ENCODE measurements at places on chromosomes 16 and 17.

DNA sequence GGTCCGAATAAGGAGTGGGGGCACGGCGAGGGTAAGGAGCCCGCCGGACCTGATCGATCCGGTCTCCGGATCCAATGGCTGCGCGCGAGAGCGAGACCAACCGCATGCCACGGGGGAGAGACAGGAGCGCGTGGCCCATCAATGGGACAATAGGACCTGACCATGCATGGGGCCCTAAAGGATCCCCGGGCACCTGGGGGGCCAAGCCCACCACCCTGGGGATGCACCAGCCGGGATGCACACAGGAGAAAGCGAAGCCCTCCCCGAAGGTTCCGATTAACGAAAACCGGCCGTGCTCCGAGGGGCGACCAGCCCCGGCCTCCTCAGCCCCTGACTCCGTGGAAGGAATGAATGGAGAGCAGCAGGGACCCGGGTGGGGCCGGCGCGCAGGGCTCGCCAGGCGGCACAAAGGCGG, 525 bp downstream of the JPT1 start:
- peak; percentile 36 for DNase-seq

DNA sequence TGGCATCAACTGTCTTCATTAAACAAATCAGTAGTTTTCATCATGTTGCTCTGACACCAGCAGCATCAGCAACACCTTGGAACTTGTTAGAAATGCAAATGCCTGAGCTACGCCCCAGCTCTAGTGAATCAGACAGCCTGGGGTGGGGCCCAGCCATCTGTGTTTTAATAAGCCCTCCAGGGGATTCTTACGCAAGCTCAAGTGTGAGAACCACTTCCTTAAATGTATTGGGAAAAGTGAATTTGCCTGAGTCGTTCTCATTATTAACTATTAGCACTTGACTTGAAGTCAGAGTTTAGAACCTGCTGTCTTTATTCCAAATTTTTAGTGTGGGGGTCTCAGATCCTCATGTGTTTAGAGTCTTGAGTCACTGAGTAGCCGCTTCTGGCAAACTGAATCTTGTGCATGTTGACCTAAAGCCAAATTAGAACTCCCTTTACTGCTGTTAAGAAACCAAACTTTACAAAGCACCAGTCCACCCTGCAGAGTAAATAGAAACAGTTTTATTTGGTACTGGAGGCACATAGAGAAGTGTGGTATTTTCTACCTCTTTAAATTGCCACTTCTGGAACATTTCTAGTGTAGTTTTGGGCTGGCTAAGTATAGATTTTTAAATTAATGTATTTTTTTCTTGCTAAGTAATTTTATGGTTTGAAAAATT, 137.4 kb upstream of the COX10 start:
- DNase-seq: no peak

GRCh38 chr16:24984903-24985675, 30.1 kb downstream of the ARHGAP17 start:
- no peak for DNase-seq

DNA sequence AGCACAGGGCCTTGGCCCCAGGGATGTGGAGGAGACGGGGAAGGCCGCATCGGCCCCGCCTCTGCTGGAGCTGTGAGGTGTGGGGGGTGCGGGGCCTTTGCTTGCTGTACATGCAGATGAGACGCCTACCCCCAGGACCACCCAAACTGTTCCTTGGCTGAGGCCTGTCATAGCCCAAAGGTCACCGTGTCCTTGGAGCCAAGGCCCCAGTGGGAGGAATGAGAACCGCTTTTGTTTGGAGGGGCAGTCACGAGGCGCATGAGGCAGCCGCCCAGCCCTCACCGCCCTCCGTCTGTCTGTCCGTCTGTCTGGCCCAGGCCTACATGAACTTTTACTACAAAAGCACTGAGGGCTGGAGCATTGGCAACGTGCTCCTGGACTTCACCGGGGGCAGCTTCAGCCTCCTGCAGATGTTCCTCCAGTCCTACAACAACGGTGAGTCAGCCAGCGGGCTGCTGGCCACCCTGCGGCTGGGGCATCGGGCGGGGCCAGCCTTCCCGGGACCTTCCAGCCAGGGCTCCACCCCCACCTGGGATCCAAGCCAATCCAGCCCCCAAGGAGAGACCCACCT, 8.8 kb downstream of the TAX1BP3 start:
- peak; percentile 66 for DNase-seq

DNA sequence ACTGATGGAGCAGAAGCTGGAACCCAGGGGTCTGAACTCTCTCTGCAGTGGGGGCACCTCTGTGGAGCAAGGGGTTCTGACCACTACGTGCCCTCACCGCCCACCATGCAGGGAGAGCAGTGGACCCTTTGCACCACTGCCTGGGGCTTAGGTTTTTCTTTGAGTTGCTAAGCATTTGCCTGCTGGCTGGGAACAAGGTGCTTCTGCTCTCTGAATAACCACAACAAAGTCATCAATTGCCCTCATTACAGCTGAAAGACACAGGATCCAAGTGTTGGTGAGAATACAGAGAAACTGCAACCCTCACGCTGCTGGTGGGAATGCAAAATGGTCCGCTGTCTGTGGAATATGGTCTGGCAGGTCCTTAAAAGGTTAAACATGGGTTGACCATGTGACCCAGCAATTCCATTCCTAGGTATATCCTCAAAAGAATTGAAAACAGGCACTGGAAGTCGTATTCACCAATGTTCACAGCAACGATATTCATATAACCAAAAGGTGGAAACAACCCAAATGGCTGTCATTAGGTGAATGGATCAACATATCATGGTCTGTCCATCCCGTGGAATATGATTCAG, 22.8 kb downstream of the NLRC3 start:
- DNase-seq: no peak

- DNase-seq: no peak
Measured at GRCh38 chr17:4958102-4958501, 7.2 kb downstream of the ENO3 start.
